Astrocyte of the spinal cord (primary cell): ENCODE measurements at places on chromosomes 6 and 20.

DNA sequence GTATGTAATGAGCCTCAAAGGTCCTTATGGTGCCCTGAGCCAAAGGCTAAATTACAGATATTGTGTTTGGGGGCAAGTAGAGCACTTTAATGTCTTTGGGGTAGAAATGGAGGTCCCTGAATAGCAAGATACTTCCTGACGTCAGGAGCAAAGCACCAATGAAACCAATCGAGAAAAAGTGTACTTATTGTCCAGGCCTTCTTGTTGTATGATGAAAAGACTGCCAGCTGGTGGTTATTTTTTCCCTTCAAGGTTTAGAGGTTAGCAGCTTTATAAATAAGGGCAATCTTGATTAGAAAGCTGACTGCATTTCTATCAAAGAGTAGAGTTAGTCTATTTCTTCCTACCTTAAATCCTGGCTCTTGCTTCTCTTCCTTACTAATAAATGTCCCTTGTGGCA, 76.1 kb upstream of the HSF2 start:
- no peak for DNase-seq

- DNase-seq: no peak
Observed at GRCh38 chr6:162706232-162706631, 21.3 kb downstream of the PRKN start.

DNA sequence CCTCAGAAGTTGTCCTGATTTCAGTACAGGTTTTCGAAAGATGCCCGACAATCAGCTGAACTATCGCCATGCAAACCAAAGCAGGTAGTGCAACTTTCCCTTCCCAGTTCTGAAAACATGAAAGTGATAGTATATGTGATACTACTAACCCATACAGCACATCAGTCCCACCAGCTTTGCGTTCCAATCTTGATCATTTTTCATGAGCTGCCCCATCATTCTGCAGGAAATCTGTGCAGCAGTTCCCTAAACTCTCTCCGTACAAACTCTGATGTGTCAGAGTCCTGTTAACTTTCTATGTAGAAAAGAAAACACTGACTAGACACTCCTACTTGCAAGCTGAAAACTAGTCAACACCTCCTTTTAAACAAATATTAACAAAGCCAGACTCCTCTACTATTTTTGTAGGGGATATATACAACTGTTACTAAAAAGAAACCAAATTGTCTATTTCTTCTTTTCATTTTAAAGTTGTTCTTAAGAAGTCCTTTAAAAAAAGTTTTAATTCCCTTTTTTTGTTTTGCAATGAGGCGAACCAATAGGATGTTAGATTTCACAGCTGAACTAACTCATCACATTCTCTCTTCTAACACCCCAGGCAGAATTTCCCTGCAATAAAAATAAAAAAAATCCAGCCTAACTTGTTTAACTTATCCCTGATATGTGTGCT, 99.6 kb upstream of the DST start:
- peak; percentile 50 for DNase-seq

GRCh38 chr6:139482287-139482686, 107.8 kb upstream of the CITED2 start:
- no peak for DNase-seq

- DNase-seq: no peak
Observed at GRCh38 chr20:57612916-57613315, 7.3 kb downstream of the ZBP1 start.

DNA sequence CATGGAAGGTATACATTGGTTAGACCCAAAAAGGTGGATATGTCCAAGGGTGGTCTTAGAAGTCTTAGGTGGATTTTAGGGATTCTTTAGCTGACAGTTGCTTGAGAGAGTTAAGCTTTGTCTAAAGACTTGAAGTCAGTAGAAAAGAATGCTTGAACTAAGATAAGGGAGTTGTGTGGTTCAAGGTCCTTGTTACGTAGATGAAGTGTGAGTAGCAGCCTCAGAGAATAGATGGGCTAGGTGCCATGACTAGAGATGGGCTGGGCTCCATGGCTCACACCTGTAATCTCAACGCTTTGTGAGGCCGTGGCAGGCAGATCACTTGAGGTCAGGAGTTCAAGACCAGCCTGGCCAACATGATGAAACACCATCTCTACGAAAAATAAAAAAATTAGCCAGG, 1.7 kb downstream of the SHLD1 start:
- no peak for DNase-seq

GRCh38 chr6:165636402-165637048, 26.5 kb downstream of the PDE10A start:
- DNase-seq: peak; percentile 23

DNA sequence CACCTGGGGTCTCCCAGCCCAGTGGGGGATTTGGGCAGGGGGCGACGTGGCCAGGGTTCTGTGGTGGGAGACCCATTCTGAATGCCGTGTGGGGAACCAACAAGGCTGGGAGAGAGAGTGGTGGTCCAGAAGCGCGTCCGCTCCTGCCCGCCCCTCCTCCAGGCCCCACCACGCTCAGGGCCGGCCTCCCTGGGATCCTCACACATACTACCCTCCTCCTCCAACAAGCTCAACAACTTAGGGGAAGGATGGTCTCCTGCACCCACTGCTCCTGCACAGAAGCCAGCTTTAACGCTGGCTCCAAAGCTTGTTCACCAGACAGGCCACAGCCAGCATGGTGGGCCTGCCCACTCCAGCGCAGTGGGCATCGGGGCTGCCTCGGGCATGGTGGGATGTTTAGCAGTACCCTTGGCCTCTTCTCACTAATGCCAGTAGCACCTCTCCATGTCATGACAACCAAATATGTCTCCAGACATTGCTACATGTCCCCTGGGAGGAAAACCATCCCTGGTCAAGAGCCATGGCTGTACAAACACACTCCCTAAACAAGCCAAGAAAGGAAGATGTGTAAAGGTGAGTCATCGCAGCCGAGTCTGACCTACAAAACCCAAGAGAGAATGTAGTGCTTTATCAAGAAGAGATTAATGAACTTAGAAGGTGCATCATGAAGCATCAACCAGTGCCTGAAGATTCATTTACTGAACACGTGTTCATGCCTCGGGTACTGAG, 75.7 kb downstream of the BMP7 start:
- DNase-seq: no peak

DNA sequence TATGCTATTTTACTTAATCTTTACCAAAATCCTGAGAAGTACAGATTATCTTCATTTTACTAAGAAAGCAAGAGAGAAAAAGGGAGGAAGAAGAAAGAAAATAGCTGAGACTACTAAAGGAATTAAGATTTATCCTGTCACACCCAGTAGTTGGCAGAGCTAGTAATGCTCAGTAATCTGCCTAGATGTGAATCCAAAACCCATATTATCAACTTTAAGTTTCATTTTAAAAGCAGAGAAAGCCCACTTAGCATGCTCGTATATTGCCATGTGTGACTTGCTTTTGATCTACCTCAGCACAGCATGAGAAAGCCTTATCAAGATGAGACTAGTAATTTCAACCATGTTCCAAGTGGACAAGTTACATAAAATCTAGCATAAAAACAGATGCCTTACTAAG, 451.5 kb downstream of the TENT5A start:
- no peak for DNase-seq

- no peak for DNase-seq
Observed at GRCh38 chr6:42225029-42225339, 7.3 kb upstream of the MRPS10 start.

- DNase-seq: peak; percentile 45
Observed at GRCh38 chr6:155483858-155484257, 28.2 kb upstream of the NOX3 start.

DNA sequence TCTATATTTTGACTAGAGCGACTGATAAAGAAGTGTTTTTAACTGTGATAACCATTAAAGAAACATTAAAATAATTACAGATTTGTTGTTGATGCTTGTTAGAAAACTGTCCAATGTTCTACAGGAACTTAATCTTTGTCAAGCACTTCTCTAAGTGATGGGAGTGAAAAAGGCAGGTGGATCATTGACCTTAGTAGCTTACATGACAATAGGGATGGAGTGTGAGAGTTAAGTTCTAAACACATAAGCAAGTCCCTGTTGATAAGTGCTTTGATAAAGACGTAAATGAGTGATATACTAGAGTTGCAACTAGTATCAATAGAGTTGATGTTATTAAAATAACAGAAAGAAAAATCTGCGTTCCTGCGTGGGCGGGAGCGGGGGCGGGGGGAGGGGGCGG, 931.5 kb upstream of the EPHA7 start:
- no peak for DNase-seq
